ENCODE measurements at places on chromosomes 7 and 10.

DNA sequence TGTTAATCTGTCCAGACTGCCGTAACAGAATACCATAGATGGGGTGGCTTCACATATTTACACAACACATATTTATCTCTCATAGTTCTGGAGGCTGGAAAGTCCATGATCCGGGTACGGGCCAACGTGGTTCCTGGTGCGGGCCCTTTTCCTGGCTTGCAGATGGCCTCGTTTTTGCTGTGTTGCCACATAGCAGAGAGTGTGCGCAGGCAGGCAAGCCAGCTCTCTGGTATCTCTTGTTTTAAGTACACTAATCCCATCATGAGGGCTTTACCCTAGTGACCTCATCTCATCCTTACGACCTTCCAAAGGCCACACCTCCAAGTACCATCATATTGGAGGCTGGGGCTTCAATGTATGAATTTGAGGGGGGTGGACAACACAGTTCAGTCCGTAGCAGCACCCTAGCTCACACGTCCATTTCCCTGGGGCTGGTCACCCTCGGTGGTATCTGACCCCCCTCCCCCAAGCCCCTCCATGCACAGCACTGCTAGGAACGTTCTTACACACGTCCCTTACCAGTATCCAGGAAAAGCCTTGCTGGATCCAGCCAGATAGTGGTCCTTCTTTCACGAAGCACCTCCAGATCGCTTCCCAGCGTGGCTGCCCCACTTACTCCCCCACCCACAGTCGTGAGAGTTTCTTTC lies 21.5 kb downstream of the CUX1 start:
- DNase-seq: no peak

GRCh38 chr10:12195603-12196506 lies at the start of the genes CDC123 and NUDT5:
Gene CDC123 (plus strand): TSS chr10:12196188. CDS start chr10:12196246, 58 bp downstream.
Gene NUDT5 (minus strand): TSS chr10:12195891. CDS start chr10:12186291, 9,600 bp downstream.
- DNase-seq: peak; percentile 88

GRCh38 chr10:102537948-102538347 lies 34.2 kb downstream of the SUFU start:
- no peak for DNase-seq

DNA sequence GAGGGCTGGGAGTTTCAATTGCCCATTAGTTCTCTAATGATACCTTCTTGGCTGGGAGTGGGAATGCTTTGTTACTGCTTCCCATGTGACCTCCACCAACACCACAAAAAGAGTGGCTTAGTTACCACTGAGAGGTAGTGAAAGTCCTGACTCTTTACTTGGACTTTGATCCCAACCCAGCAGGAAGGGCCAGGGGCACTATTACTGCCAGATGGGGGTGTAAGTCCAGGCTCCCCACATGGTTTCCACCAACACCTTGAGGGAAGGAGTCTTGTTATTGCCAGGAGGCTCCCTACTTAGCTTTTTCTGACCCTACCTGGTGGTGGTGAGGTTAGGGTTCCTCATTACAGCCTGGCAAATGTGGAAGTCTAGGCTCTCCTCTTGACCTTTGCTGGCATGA lies 11.4 kb downstream of the GGCT start:
- DNase-seq: no peak

GRCh38 chr10:116912162-116912561 lies 62.9 kb downstream of the ENO4 start:
- no peak for DNase-seq

GRCh38 chr10:89966211-89966610 lies 264.8 kb downstream of the KIF20B start:
- DNase-seq: no peak

DNA sequence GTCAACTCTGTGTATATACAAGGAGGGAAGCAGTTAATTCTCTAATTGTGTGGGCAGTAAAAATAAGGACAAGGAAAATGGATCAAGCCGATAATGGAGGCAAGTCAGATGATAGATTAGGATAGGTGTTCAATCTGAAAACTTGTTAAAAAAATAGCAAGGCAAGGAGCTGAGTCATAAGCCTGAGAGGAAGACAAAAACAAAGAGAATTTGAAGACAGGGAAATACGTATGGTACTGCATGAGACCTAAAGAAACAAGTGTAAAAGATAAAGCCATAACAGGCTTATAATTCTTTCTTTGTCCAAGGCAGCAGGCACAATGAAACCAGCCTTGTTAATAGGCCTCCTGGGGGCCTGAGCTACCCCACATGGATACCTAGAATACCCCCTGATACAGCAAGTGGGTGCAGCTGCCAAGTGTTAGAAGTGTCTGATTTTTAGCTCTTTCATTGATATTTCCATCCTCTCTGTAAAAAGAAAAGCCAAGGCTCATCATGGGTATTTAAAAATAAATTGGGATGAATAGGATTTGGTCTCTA lies 1570.6 kb upstream of the LRRTM3 start:
- DNase-seq: no peak

GRCh38 chr10:119253433-119254174 lies 46.2 kb downstream of the GRK5 start:
- peak; percentile 93 for DNase-seq

GRCh38 chr10:6148908-6149307 lies 53.8 kb upstream of the PFKFB3 start:
- no peak for DNase-seq

DNA sequence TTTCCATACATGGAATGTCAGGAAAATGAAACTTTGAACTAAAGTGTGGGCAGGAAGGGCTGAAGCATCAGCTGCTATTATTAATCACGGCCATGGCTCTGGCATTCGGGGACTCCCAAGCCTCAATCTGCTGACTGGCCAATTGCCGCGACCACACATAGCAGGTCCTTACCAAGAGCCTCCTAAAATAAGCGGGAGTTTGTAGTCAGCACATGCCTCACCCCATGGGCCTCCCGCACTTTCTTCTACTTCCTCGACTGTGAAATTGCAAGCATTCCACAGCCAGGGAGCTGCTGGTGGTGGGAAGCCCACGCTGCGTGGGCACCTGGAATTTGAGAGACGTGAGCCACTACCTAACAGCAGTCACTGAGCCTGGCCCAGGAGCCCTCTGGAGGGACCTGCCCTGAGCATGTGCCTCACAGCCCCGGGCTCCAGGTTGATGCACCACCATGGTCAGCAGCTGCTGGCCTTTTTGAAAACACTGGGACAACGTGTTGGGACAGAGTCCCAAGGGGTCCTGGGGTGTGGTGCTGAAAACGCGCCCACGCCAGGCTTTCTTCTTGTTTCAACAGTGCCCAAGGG lies 211.4 kb downstream of the TNS3 start:
- DNase-seq: no peak

DNA sequence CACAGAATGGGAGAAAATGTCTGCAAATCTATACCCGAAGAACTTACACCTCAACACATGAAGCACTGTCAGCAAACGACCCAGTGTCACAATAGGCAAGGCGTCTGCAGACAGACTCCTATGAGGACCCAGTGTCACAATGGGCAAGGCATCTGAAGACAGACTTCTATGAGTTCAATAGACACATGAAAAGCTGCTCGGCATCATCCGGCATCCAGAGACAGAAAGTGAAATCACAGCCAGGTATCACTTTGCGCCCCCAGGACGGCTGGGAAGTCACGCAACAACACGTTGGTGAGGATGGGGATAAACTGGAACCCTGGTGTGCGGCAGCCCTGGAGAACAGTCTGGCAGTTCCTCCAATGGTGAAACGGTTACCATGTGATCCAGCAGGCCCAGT lies 273.2 kb downstream of the ELFN1 start:
- no peak for DNase-seq

DNA sequence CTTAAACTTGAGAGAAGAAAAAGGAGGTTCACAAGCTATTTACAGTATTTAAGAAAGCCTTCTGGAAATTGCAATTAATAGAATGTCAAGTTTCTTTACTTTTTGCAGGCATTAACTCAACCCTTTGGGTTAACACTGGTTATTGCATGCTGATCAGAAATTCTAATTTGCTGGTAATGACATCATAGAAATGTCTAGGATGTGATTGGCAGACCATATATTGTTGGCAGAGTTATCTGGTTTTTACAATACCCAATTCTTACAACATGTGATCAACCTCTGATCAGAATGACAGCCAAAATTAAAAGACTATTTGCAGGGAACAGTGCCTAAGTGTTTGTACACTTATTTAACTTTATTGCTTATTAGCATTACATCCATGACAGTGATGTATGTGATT lies 1.6 kb upstream of the CASD1 start:
- DNase-seq: no peak

Measured in stromal cell of bone marrow (primary cell).